ENCODE measurements at places on chromosomes 7 and 10.

- DNase-seq = no peak
Measured at GRCh38 chr10:75127471-75127870, 16.0 kb downstream of the SAMD8 start.

GRCh38 chr7:93862651-93863050, 27.9 kb downstream of the TFPI2 start:
- no peak for DNase-seq

- no peak for DNase-seq
Measured at GRCh38 chr10:125344573-125345171, 184.3 kb upstream of the CTBP2 start.

- peak; percentile 33 for DNase-seq
Measured at GRCh38 chr7:43076189-43076605, 36.2 kb upstream of the HECW1 start.

DNA sequence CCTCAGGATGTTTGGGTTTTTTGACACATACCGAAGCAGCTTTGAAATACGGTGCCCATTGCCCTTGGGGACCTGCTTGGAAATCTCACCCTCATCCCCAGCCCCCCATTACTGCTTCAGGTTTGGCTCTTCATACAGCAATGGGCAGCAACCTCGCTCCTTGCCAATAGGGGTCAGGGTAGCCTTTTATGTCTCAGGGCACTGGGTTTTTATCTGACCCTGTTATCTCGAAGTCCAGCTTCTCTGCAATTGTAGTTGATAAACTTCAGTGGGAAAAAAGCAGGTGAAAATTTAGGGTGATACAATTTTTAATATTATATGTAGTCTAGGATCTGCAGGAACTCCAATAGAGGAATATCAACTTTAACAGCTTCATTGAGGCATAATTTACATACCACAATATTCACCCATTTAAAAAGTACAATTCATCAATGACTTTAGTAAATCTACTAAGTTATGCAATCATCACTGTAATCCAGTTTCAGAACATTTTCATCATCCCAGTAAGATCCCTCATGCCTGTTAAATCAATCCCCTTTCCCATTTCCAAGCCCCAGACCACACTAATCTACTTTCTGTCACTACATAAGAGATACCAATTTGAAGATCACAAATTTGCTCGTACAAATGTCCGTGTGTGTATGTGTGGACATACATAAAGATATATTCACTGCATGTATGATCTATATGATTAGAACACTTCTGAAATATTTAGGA, 386.2 kb downstream of the KCNMA1 start:
- no peak for DNase-seq

DNA sequence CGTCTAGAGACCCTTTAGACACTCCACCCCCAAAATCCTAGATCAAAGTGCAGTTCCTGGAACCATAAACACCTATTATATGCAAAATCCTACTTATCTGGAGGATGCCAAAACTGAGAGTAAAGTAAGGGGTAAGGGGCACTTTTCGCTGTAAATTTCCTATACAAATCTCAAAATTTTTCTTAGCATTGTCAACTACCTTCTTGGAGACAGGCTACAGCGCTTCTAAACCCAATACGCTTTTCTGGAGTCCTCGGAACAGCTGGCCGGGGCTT, 10.4 kb downstream of the TWIST1 start:
- DNase-seq = no peak

GRCh38 chr10:121644501-121644900, 46.3 kb upstream of the FGFR2 start:
- DNase-seq = no peak

DNA sequence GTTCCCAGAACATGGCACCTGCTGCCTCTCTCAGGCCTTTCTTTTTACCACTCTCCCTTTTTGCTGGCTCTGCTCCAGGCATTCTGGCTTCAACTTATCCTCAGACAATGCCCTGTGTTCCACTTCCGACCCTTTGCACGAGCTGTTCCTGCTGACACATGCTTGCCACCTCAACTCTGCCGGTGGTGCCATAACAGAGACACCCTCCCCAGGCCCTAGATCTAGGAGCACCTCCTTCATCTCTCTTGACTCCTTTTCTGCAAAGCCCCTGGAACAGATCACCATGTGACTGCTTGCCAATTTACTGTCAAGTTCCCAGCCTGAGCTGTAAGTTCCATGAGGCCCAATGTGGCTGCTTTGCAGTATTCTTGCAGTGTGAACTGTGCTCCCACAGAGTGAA, 256.0 kb upstream of the MKI67 start:
- no peak for DNase-seq

DNA sequence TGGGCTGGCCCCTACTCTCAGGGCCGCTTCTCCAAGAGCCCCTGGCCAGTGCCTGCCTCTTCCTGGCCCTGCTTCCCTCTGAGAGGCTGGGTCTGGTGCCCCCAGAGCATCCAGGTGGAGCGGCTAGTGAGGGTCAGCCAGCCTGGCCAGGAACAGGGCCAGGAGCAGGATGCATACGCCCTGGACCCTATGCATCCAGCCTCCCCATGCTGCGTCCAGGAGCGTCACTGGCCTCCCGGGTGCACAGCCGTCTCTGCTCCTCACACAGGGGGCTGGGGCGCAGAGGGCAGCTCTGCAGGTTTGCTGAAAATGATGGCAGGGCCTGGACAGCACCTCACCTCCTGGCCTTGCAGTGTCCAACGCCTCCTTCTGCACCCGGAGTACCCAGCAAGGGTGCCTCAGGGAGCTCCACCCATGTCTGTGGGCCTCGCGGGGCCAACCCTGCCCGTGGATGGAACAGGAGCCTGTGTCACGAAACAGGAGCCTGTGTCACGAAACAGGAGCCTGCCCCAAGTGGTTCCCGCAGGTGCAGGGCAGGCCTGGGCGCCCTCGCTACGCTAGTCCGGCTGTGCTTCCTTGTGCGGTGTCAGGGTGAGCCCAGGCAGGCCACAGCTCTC, 246.2 kb upstream of the PPP2R2D start:
- DNase-seq = no peak

DNA sequence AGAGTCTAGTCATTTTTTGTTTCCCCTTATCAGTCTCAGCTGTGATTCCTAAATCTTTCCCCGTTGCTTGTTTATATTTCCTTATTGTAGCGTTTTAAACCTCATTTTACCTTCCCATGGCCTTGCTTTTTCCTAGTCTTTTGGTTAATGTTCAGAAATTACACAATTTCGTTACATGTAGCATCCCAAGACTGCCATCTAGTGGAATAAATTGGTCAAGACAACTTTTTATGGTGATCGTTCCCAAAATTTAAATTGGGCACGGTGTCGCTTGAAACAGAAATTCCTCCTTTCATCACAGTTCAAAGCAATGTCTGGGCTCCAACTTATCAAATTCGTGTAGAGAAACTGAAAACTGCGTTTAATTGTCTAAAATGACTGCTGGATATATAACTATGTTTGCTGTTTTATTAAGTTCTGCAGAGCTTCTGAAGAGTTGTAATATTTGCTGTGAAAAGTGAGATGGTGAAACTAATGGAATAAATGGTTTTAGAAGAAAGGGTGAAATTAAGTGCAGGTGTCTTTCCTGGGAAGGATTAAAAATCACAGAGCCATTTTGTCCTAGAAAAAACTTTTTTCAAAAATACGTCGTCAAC, 370.2 kb downstream of the PHF14 start:
- no peak for DNase-seq

- DNase-seq = no peak
Measured at GRCh38 chr7:111038185-111038584, 52.7 kb upstream of the LRRN3 start.

GRCh38 chr7:51054231-51054630, 262.4 kb downstream of the COBL start:
- no peak for DNase-seq

GRCh38 chr10:51552879-51553278, 146.5 kb downstream of the CSTF2T start:
- no peak for DNase-seq

- no peak for DNase-seq
Measured at GRCh38 chr10:118151461-118151860, 104.7 kb upstream of the RAB11FIP2 start.

DNA sequence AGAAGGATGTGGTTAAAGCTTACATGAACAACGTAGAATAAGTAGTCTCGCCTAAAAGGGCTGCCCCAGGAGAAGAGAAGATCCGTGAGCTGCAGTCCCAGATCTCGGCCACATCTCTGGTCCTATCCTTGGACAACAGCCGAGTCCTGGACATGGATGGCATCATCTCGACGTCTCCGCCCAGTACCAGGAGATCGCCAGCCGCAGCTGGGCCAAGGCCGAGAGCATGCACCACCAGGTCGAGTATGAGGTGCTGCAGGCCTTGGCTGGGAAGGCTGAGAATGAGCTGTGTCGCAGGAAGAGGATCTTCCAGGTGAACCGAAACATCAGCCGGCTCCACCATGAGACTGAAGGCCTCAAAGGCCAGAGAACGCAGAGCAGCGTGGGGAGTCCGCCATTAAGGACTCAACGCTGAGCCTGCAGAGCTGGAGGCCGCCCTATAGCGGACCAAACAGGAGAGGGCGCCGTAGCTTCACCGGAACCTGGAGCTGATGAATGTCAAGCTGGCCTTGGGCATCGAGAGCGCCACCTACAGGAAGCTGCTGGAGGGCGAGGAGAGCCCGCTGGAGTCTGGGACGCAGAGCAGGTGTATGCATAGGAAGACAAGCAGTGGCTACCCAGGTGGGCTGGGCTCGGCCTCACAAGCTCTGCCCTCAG, 22.2 kb downstream of the LIPK start:
- DNase-seq = peak; percentile 72

DNA sequence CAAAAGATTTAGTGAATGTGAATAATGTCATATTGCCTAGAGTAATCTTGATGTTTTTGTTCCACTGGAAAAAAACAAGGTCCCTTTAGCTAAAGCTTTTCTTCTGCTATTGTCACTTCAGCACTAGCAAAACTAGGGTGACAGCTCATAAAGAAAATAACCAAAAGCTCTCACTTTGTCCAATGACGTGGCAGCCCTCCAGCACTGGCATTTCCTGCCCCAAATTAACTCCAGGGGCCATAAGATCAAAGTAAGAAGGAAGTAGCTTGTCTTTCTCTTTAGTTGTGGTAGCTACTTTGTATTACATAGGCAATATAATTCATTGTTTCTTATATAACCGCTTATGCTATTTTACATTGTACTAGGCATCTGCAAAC, 47.3 kb downstream of the LRRN3 start:
- peak; percentile 77 for DNase-seq
